NCI-H1092 treated with DMSO at 0.1 percent for 48 hours (cell line): ENCODE measurements at places on chromosomes 12 and 14.

- DNase-seq = no peak
Observed at GRCh38 chr14:47422191-47422590, 253.2 kb downstream of the MDGA2 start.

DNA sequence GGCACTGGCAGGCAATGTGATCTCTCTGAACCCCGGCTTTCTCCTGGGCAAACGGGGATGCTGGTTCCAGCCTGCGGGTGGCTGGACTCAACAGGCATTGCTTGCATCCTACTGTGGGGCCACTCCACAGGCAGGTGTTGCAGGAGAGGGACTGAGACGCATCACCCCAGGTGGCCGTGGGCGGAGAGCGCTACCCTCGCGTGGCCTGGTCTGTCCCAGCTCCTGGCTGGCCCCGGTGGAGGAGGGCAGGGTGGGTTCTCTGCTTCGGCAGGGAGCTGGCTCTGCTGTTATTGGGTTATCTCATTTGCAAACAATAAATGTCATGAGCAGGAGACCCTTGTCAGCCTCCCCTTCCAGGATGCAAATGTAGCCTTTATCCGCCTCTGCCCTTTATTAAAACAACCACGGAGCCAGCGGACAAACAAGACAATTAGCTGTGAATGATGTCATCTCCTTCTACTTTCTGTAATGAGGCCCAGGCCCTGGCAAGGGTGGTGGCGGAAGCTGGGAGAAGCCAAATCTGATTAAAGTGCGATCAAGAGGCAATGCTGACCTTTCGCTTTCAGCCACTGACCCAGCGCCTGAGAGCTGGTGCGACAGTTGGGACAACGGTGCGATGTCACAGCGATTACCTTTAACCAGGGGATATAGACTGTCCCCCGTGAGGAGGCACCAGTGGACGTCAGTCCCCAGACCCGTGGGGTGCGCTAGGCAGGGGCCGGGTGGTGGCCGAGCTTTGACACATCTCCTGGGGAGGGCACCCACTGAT lies 161.8 kb downstream of the KIF26A start:
- DNase-seq = peak; percentile 27

GRCh38 chr14:77059276-77059915 lies 30.9 kb upstream of the IRF2BPL start:
- peak; percentile 80 for DNase-seq

- no peak for DNase-seq
Observed at GRCh38 chr12:32546272-32546671, 132.8 kb upstream of the DNM1L start.

GRCh38 chr14:52352061-52352491 lies 38.0 kb downstream of the PTGER2 start:
- DNase-seq = no peak

GRCh38 chr12:103768467-103769123 lies 72.4 kb downstream of the NT5DC3 start:
- no peak for DNase-seq
